ENCODE measurements at places on chromosomes 1 and 21.

- DNase-seq = no peak
Measured at GRCh38 chr1:233006541-233006973, 56.1 kb downstream of the NTPCR start.

GRCh38 chr1:30414086-30414850, 309.1 kb downstream of the MATN1 start:
- DNase-seq = no peak

DNA sequence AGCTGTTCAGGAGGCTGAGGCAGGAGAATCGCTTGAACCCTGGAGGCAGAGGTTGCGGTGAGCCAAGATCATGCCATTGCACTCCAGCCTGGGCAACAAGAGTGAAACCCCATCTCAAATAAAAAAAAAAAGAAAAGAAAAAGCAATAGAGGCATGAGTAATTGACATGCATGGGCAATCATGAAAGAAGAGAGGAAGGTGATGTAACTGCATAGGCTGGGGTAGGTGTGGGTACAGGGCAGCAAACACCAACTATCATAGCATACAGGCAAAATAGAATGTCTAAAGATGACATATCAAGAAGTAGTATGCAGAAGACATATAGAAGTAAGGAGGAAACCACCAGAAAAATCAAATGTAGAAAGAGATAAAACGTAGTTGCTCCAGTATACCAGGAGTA, 19.0 kb upstream of the MGST3 start:
- DNase-seq = no peak

- DNase-seq = no peak
Measured at GRCh38 chr1:153833171-153833570, 58.0 kb downstream of the SLC27A3 start.

GRCh38 chr1:152397474-152397873, 16.6 kb downstream of the CRNN start:
- DNase-seq = no peak

- no peak for DNase-seq
Measured at GRCh38 chr1:185154912-185155513, 1.7 kb downstream of the TRMT1L start.

DNA sequence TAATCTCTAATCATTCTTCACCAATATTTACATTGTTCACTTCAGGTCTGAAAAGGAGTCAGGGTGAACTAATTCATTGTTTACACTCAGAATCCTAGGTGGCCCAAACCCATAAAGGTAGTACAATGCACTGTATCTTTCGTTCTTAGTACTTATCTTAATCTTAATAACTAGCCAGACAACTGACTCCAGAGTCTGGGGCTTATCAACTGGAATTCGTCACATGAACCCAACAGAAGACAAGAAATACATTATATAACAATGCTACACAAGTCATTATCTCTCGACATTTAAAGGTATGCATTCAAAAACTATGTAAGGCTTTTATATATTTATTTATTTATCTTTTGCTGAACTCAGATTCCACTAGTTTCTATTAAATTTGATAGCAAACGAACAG, 125.9 kb upstream of the ESRRG start:
- DNase-seq = no peak

GRCh38 chr1:222047366-222047765, 305.5 kb upstream of the DUSP10 start:
- no peak for DNase-seq

GRCh38 chr1:166139735-166140134, 27.1 kb downstream of the FAM78B start:
- DNase-seq = no peak

DNA sequence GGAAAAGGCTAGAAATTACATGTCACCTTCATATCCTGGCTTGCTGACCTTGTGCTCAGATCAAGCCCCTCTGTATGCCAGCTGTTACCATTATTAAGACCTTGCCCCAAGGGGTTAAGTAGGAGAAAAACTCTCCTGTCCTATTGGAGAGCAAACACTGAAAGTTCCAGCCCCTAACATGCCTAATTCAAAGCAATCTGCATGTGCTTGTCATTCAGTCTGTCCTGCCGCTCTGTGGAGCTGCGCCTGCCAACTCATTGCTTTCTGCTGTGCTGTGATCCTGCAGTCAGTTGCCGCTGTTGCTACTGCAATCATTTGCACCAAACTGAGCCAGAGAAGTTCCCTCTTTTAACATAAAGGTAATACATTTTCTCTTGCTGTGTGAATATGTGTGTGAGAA, 113.4 kb downstream of the DISP1 start:
- DNase-seq = no peak

DNA sequence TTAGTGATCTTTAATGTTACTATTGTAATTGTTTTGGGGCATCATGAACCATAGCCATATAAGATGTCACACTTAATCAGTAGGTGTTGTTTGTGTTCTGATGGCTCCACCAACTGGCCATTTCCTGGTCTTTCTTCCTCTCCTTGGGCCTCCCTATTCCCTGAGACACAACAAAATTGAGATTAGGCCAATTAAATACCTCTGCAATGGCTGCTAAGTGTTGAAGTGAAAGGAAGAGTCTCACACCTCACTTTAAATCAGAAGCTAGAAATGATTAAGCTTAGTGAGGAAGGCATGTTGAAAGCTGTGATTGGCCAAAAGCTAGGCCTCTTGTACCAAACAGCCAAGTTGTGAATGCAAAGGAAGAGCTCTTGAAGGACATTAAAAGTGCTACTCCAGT, 30.7 kb downstream of the PPP2R5A start:
- no peak for DNase-seq

DNA sequence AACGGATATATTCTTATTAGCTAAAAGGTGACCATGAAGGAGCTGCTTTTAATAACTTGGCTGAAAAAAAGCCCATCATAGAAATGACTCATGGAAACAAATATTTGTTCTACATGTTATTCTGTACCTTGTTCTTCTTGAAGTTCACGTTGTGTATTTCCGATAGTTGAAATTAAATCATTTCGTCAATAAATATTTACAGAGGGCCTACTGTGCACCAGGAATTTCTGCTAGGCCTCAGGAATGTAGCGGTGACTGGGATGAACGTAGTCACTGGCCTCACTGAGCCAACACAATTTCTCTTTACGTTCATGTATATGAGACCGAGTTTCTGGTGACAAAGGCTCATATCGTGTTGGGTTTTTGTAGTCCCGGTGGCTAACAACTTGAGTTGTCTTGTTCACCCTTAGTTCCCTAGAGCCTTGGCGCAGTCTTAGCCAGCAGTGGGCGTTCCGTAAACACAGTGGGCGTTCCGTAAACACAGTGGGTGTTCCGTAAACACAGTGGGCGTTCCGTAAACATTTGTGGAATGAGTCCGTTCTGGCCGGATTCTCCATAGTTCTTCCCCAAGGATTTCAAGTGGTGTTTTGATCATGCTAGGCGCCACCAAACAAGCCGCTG, 53.2 kb upstream of the VAMP3 start:
- DNase-seq = no peak

DNA sequence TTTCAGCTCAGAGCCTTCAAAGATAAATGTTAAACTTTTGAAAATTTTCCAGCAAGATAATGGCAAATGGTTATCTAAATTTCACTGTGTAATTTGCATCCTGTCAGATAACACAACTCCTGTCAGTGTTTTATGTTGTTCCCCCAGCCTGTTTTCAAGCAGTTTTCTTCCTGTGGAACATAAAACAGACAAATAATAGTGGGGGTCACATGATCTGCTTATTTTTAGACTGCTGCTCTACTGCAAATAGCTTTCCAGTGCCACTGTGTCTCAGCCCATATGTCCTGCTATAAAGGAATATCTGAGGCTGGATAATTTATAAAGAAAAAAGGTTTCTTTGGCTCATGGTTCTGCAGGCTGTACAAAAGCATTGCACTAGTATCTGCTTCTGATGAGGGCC, 32.2 kb downstream of the FMO3 start:
- DNase-seq = no peak

DNA sequence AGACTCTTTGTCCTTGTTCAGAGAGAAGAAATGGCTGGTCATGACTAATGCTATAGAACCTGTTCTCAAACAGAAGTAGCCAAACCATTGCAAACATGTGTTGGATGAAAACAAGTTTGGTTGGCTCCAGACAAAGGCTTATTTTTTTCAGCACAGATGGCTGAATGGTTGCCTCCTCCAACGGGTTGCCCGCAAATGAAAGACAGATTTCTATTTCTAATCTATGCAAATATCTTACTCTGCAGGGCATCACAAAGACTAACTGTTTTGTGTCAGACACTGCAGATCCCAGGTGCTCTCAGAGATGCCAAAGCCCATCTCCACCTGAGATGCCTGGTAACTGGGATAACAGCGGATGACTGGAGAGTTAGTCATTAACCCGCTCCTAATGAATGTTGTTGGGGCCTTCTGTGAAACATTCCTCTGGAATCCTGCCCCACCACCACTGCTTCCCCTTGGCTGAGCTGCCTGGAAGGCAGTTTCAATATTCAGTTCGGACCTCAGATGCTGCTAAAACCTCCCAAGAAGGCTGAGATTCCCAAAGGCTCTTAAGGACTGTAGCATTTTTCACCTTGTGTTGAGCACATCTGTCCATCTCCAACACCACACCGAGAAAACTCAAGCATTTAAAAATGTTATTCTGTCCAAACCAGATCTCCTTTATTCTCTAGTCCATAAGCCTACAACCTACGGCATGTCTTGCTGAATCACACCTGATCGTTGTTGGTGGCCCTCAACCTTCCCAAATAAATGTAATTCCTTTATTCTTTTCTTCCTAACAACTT, 104.4 kb downstream of the PTPN14 start:
- no peak for DNase-seq

DNA sequence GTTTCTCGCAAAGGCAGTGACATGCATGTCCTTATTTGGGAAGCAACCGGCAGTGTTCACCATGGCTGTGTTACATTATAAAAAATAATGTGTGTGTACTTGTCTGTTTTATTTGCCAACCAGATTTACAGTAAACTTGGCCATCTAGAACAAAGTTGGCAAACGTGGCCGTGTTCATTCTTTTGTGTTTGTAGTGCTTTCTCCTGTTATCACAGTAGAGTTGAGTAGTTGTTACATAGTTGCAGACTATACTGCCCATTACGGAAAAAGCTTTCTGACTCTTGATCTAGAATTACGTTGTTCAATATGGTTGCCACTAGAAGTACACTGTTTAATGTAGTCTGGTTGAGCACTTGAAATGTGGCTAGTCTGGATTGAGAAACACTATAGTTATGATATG, 19.4 kb downstream of the SOAT1 start:
- no peak for DNase-seq

- no peak for DNase-seq
Measured at GRCh38 chr1:29984166-29984861, 739.1 kb downstream of the MATN1 start.

- DNase-seq = no peak
Measured at GRCh38 chr1:5955479-5955977, 36.7 kb downstream of the NPHP4 start.

GRCh38 chr1:43655953-43656352, 6.0 kb downstream of the KDM4A start:
- DNase-seq = no peak

GRCh38 chr1:82464362-82465001, 663.7 kb downstream of the ADGRL2 start:
- no peak for DNase-seq

DNA sequence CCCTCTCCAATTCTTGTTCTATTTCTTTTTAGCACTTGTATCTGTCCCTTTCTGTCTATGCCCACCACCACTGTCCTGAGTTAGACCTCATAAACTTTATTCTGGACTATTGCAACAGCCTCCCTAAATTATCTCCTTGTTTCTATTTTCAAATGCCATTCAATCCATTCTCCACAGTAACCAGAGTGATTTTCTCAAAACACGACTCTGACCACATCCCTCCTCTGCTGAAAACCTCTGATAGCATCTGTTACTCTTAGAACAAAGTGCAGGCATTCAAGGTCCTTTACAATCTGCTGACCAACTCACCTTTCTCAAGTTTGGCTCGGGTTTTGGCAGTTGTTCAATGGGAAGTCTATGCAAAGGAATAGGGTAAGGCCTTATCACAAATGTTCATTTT, 22.8 kb upstream of the GPX7 start:
- DNase-seq = no peak

GRCh38 chr1:182972829-182973228, 19.9 kb upstream of the SHCBP1L start:
- DNase-seq = no peak

DNA sequence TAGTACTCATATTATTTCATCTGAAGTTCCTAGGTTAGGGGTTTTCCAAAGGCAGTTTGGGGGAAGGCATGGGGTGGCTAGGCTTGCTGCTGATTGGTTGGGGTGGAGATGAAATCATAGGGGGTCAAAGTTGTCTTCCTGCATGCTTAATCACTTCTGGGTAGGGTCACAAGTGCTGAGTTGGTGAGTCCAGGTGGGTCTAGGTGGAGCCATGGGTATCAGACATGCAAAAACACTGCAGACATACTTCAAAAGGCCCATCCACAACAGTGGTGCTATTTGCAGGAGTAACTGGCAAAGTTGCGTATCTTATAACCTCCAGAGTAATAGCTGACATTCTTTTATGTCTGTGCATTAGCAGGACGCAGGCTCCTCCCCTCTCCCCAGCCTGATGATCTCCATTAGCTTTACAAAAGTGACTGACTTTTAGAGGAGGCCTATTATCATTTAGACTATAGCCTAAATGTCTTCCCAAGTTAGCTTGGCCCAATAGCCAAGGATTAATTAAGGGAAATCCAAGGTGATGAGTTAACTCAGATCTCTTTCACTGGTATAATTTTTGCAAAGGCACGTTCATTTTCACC, 374.4 kb upstream of the PRMT6 start:
- DNase-seq = no peak

DNA sequence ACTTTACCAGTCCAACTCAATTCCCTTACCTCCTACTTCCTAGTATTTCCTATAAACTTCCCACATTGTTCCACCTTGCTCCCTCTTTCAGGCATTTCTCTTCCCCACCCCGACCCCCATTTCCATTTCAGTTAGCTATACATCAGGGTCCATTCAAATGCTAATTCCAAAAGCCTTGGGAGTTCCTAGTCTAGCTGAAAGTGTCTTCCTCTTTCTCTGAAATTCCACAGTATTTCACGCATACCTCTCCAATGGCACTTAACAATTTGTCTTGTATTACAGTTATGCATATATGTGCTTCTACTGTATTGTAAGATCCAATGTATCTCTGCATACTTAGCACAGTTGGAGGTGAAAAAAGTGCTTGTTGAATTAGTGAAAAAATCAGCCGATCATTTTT, 94.9 kb downstream of the ZNF644 start:
- DNase-seq = no peak

- no peak for DNase-seq
Measured at GRCh38 chr1:116066868-116067565, 44.2 kb upstream of the MAB21L3 start.

GRCh38 chr1:242033447-242033846, 34.5 kb upstream of the MAP1LC3C start:
- DNase-seq = no peak

DNA sequence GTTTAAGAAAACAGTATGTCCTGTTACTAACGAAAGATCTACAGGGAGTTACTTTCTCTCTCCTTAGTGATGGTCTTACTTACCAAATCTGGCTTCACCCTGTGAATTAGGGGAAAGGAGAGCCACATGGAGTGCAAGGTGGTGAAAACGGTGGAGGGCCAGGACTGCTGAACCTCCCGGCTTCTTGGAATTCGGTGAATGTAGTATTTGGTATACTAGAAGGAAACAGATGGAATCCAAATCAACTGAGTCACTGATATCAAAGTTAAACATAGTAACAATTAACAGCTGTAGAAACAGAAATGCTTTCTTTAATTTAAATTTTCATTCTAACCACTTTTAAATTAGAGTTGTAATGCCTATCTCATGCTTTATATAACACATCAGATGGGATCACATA, 45.7 kb downstream of the ALG14 start:
- no peak for DNase-seq

- DNase-seq = no peak
Measured at GRCh38 chr1:41285818-41286217, 43.7 kb upstream of the SCMH1 start.

- DNase-seq = no peak
Measured at GRCh38 chr1:155979597-155980343, 1.4 kb upstream of the ARHGEF2 start.

Measured in effector CD8-positive, alpha-beta T cell (primary cell).